ENCODE measurements at places on chromosomes 5 and 9.

DNA sequence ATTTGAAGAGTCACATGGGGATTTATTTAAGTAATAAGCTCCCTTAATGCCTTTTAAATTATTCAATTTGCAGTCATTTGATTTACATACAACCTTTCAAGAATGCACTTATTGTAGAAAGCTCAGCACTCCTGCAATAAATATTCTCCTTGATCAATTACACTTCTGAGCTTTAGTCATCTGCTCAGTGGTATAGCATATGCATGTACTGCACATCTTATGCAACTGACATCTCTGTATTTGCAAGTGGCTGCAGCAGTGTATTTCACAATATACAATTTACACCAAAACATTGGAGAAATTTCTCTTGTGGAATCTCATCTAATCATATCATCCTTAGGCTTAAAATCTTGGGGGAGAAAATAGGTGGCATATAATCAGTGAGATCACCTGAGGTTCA, 325.7 kb downstream of the SLF1 start:
- DNase-seq = no peak

DNA sequence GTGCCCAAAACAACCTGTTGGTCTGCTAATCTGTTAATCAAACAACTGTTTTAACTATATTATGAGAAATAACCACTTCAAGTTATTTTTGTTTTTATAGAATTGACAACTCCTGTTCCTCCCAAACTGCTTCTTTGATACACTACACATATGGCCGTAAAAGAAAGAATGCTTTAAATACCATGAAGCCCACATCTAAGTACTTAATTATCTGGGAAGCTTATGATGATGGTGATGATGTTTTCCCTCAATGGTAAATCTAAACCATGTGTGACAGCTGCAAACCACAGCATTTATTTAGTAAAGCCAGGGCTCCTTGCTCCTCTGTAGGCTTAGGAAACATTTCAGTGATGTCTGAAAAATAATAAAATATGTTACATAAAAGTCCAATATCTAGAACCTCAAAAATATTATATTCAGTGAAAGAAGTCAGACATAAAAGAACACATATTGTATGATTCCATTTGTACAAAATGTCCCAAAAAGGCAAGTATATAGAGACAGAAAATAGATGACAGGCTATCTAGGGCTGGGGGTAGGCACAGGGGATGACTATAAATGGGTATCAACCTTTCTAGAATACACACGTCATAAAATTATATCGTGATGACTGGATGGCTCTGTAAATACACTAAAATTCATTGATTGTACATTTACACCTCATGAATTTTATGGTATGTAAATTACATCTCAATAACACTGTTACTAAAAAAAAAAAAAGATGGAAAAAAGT, 154.1 kb downstream of the EFNA5 start:
- DNase-seq = no peak

DNA sequence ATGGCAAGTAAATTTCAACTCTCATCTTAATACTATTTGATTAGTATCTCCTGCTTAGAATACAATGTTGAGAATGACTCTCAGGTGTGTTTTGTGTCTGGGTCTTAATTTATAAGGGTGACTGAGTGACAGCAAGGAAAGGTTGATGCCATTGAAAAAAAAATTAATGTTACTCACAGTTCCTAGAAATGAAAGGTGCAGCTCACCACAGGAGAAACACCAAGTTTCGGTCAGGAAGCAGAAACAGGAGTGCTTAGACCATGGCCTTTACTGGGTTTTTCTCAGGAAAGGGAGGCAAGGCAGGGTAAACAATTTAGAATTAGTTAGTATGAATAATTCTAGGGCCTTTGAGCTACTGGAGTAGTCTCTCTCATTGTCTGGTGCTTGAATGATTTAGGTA, 159.2 kb upstream of the C9orf72 start:
- no peak for DNase-seq

DNA sequence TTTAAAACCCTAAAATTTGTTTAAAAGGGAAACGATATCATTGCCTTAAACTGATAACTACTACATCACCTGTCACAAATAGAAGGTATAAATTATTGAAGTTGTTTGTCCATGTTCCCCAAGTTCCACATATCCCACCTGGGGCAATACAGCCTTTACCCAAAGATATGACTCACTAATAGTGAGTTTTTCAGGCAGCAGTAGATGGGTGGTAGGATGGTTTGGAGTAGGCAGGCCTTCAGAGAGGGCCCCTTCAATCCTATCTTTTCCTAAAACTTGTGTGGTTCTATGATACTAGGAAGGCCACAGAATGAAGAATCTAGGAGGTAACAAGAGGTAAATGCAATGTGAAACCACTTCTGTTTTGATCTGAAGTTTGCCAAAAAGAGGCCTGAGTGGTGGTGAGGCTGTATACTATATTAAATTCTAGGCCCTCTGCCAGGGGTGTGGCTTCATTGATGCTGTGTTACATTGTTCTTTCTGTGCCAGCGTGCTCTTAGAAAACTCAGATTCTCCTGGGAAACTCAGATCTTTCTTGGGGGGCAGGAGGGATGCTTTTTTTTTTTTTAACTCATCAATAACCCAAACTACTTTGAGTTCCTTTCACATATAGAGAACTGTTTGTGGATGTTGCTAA, 7.2 kb downstream of the CYSTM1 start:
- no peak for DNase-seq

DNA sequence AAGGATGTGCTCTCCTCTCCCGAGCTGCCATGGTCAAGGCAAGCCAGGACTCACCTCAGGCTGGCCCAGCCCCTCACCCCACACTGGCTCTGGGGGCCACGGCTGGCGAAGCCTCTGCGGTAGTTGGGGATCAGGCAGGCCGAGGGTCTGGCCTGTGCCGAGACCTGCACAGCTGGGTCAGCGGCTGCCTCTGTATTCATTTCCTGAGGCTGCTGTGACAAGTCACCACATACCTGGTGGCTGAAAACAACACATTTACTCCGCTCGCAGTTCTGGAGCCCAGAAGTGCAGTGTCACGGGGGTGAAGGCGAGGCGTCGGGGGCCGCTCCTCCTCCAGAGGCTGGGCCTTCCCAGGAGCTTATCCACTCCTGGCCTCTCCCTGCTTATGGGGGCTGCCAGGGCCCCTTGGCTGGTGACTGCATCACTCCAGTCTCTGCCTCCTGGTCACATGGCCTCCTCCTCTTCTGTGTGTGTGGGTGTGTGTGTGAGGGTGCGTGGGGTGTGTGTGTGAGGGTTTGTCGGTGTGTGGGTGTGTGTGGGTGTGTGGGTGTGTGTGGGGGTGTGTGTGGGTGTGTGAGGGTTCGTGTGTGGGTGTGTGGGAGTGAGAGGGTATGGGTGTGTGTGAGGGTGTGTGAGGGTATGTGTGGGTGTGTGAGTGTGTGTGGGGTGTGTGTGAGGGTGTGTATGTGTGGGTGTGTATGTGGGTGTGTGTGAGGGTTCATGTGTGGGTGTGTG, 3.2 kb upstream of the SCGB3A1 start:
- no peak for DNase-seq

GRCh38 chr9:78248635-78249034, 12.8 kb downstream of the CEP78 start:
- DNase-seq = no peak
